Activated T-helper 17 cell treated with anti-CD3 and anti-CD28 coated beads, Interleukin-2, amount 50 U/mL, for 72 hours (primary cell): ENCODE measurements at places on chromosomes 6 and 20.

DNA sequence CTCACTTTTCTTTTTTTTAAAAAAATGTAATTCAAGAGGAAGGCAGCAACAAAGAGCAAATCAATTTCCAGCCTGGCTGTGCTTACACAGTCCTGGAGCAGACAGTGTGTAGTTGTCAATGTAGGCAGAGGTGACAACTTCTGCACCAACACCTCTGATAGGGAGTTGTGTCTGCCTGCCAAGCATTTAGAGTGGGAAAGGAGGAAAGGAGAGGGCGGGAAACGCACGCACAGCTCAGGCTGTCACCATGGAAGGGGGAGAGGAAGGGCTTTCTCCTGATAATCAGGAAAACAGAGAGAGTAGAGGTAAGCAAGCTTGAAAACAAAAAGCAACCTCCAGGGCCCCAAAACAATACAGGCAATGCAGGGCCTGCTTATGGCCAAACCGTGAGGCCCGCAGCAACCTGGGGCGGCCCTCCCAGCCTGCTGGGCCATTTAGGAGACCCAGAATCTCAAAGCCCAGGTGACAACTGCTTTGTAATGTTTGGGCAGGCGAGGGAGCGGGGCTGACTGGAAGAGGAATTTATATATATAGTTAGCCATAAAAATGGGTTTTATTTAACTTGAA is 41.5 kb upstream of the GFOD1 start:
- ATAC-seq = no peak

DNA sequence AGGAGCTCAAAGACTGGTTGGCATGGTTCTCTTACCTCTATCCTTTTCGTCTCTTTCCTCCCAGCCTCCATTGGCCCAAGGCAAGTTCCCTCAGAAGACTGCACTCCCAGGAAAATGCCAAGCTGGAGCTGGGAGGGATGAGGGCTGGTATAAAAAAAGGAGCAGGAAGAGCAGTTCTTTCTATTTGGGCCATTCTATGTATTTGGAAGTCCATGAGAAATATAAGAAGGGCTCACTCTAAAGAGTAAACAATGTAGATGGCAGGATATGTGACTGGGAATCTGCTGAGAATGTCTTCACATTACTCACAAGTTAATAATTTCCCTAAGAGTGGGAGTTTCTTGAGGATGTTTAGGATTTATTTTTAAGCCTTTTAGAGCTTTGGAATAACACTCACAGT is 36.6 kb upstream of the ADTRP start:
- no peak for ATAC-seq

- ATAC-seq = no peak
These were observed 9.7 kb downstream of the GNAS-AS1 start for GRCh38 chr20:58840816-58841538.

DNA sequence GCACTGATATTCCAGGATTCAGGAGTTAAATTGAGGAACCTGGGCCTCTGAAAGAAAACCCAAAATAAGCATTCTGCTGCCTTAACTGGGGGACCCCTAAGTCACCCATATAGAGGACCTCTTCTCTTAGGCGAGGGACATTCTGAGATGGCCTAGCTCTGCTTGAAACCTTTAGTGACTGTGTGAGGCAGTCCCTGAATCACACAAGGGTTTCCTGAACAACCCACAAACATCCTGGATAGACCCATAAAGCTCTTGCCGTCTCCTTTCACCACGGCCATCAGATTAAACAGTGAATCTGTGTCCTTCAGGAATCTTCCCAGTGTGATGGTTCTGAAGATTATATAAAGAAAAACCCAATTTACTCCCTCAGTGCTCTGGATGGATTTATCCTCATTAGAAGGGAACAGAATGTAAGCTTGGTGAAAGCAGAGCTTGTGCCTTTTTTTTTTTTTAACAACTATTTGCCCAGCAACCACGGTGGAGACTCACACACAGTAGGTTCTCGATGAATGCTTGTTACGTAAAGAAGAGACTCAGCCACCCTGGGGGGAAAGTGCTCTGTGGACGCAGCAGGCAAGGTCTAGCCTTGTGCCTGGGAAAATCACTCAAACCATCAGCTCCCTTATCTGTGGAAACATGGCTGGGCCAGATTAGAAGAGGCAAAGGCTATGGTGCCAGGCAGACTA is 39.1 kb upstream of the SIRPG start:
- ATAC-seq = peak; percentile 94

DNA sequence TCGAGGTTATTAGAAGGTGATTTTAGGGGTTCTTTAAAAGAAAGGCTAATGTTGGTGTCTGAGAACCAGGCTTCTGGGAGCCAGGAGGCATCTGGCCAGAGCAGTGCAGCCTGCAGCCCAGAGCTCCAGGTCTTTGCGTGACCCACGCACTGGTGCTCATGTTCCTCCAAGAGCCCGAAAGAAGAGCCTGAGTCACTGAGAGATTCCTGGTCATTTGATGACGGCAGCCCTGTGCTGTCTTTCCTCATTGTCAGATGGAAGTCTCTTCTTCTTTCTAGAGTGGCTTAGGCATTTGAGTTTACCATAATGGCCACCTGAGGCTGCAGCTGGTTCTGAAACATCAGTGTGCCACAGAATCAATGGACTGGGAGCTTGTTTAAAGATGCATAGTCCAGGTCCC is 46.4 kb downstream of the CD109 start:
- no peak for ATAC-seq

- ATAC-seq = no peak
These were observed 492.0 kb upstream of the SULF2 start for GRCh38 chr20:48277266-48277665.

- ATAC-seq = no peak
These were observed 158.2 kb upstream of the PRND start for GRCh38 chr20:4563534-4563933.

GRCh38 chr20:38255393-38255792 is 5.1 kb downstream of the KIAA1755 start:
- ATAC-seq = no peak

DNA sequence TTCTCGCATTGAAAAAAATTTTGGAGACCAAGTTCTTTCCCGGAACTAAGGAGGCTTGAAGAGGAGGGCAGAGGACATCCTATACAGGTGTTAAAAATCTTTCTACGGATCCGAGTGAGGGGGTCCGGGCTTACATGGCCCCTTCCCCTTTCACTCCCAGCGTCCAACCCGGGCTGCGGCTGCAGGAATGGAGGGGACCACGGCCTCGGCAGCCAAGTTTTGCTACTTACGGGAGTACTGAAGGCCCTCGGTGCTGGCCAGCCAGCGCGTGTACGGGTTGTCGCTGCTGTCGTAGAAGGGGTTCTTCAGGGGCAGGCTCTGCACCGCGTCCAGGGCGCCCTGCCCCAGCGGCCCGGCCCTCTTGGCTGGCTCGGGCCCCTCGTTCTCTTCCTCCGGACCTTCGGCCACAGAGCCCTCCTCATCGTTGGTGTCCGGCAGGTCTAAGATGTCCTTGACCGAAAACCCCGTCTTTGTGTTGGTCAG is 642 bp downstream of the NKX2-2 start:
- no peak for ATAC-seq

DNA sequence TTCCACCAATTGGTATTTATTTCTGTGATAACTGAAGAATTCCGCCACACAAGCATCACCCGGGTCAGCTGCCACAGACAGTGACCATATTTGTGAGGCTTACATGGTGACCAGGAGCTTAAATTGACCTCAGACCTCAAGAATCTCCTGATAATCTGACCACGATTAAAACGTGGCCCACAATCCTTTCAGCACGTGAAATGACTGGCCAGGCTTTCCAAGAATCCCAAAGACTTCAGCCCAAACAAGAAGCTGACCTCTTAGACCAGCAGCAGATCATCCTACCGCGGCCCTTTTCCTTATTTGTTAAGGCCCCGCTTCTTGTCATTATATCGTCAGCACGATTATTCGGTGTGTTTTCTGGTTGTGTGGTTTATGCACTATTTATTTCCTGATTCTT is 45.6 kb upstream of the CD93 start:
- ATAC-seq = no peak

- ATAC-seq = no peak
These were observed 10.9 kb downstream of the SLC32A1 start for GRCh38 chr20:38735172-38735571.

DNA sequence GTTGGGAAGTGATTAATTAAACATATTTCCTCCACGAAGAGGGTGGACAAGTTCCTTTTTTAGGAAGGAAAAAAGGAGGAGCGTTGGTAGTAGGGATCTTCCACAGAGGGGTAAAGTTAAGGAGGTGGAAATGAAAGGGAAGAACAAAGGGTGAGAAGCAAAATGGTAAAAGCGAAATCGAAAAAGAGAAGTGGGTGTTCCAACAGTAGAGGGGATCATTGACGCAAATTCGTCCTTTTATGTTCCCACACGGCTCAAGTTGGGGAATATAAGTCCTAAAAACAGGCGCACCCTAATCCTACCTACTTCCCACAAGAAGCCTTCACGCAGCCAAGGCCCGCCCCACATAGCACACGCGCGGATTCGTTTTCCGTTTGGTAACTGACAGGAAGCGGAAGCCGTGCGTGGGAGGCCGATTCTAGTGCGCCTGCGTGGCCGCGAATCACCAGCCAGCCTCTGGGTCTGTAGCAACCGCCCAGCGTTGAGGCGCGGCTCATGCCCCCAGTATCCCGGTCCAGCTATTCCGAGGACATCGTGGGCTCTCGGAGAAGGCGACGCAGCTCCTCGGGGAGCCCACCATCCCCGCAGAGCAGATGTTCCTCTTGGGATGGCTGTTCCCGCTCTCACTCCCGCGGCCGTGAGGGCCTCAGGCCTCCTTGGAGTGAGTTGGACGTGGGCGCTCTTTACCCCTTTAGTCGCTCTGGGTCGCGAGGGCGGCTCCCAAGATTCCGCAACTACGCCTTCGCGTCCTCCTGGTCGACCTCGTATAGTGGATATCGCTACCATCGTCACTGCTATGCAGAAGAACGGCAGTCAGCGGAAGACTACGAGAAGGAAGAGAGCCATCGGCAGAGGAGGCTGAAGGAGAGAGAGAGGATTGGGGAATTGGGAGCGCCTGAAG is at the start of gene NKAPL:
TSS of gene NKAPL (plus strand) at position 421 of the 901 bp plus-strand sequence. CDS start at position 496, 75 bp downstream.
- ATAC-seq = peak; percentile 57

DNA sequence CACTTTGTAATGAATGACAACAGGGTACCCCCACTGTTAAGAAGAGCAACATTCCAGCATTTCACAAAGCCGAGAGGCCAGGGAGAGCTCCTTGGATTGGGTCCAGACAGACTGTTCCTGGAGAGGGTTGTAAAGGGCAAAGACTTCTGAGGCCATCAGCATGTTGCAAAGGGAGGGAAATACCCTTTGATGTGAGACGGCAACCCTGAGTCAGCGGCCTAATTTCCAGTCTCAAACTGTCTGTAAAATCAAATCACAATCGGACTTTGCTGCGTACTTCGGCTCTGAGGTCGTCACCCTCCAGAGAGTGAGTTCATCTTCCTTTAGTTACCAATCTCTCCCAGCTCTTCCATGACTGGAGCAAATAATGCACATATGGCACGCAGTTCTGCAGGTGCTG is 101.0 kb upstream of the DTNBP1 start:
- ATAC-seq = peak; percentile 66

DNA sequence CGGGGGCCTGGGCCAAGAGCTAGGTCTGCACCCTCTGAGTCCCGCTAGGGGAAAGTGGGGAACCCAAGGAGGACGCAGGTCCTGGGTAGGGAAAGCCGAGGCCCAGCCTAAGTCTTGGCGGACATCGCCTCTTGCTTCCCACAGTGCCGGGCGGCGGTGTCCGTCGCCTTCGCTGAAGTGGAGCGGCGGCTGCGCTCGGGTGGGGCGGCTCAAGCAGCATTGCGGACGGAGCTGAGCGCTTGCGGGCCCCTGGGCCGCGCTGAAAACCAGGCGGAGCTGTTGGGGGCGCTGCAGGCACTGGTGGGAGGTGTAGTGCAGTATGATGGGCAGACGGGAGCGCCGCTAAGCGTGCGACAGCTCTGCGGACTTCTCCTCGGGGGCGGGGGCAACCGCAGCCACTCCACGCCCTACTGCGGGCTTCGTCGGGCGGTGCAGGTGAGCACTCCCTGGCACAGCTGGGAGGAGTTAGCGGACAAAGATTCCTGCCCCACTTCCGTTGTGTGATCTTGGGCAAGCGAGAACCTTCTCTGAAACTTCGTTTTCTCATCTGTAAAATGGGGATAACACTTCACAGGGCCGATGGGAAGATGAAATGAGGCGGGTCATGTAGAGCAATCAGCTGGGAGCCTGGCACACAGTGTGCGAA is 4.2 kb downstream of the PRSS16 start:
- ATAC-seq = peak; percentile 84

- ATAC-seq = no peak
These were observed 362.9 kb downstream of the FARS2 start for GRCh38 chr6:5624256-5624655.
